ENCODE measurements at places on chromosomes 16 and 17.

- DNase-seq: no peak
Observed at GRCh38 chr17:50100921-50101345, 5.8 kb downstream of the PDK2 start.

GRCh38 chr16:12078405-12079280 is 102.1 kb downstream of the SNX29 start:
- DNase-seq: no peak

DNA sequence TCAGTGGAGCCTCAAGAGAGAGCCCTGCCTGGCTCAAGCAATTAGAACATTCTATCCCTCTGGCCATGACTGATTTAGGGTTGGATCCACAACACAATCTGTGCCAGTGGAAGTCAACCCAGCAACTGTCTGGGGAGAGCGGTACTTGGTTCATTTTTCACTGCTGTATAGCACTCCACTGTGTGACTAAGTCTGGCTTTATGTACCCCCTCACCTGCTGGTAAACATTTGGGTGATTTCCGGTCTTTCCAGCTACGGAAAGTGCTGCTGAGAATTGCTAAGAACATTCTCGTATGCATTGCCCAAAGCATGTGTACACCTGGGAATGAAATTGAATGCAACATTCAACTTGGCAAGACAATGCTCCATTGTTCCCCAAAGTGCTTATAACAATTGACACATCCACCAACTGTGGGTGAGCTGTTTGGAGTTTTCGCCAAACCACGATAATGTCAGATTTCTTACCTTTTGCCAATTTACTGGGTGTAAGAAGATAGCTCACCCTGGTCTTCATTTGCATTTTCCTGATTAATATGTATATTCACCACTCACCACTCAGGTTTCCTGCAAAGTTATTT is 63.5 kb upstream of the MED9 start:
- DNase-seq: no peak

DNA sequence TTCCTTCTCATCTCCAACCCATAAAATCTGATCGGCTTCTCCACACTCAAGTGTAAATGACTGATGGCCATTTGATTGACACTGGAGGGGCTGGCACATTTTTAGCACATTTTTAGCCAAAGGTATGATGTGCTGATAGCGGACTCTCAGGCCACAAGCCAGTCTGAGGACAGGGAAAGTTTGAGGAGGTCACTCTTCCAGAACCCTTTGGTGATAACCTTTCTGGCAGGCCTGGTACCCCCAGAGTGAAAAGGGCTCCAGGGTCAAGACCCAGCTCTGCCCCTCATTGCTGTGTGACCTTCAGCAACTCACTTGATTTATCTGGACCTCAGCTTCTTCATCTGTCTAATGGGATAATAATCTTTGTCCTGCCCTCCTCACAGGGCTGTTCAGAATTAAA is 1.7 kb upstream of the NLRC5 start:
- DNase-seq: no peak

- no peak for DNase-seq
Observed at GRCh38 chr17:82528484-82529265, 9.1 kb downstream of the FOXK2 start.

DNA sequence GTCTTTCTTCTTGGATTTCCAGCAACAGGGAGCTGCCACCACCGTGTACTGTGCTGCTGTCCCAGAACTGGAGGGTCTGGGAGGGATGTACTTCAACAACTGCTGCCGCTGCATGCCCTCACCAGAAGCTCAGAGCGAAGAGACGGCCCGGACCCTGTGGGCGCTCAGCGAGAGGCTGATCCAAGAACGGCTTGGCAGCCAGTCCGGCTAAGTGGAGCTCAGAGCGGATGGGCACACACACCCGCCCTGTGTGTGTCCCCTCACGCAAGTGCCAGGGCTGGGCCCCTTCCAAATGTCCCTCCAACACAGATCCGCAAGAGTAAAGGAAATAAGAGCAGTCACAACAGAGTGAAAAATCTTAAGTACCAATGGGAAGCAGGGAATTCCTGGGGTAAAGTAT is 389.0 kb downstream of the MAF start:
- DNase-seq: no peak

- DNase-seq: no peak
Observed at GRCh38 chr17:39801055-39801454, 63.1 kb downstream of the IKZF3 start.
